Activated CD4-positive, alpha-beta T cell treated with anti-CD3 and anti-CD28 coated beads, Interleukin-2, amount 50 U/mL, for 48 hours (primary cell): ENCODE measurements at places on chromosomes 12 and 14.

- DNase-seq: no peak
These were observed 2.6 kb downstream of the SMIM41 start for GRCh38 chr12:52082026-52082668.

GRCh38 chr12:89980236-89980635 is 271.6 kb upstream of the ATP2B1 start:
- DNase-seq: no peak

GRCh38 chr14:76829013-76829365 is 2.8 kb downstream of the LRRC74A start:
- DNase-seq: no peak

DNA sequence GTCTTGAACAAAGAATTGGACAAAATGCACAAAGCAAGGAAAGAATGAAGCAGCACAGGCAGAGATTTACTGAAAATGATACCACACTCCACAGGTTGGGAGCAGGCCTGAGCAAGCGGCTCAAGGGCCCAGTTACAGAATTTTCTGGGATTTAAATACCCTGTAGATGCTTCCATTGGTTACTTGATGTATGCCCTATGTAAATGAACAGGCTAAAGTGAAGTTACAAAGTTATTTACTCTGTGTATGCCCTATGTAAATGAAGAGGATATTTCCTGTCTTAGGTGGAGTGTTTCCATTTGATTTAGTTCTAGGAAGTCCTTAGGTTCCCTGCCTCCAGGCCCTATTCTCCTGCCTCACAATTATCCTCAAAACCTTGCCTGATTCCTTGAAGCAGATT is 36.6 kb downstream of the TMX1 start:
- no peak for DNase-seq

DNA sequence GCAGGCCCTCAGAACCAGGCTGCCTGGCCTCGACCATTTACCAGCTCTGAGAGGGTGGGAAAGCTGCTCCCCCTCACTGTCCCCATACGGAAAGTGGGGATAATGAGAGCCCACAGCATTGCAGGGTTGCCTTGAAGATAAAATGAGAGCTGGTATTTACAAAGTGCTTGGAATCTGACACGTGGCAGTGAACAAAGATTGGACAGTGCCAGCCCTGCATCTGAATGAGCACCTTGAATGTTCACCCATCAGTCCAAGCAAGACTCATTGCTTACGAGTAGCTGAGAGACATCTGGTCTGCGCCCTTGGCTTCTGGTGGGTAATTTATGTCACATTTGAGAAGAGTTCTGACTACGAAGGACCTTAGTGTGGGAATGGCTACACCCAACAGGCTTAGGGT is 67.5 kb downstream of the CLMN start:
- no peak for DNase-seq

DNA sequence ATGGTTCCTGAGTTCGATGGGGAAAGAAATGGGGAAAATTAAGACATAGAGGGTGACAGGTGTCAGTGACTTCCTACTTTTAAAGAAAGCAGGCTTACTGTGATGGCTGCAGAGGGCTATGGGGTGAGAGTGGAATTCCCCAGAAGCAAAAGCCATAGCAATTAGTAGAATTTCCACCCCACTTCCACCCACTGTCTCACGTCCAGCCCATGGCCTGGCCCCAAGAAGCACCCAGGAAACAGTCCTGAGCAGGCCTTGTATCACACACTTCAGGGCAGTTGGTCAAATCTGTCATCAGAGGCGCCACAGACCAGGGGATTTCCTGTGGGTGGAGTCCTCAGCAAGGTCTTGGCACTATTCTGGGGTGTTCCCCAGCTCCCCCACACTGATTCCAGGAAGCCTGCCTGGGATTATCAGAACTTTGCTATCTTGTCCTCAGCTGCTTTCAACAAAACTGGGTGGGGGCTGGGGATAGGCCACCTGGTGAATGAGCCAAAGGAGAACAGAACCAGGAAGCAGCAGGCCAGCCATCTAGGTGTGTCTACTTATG is 120.1 kb upstream of the CCND2 start:
- peak; percentile 75 for DNase-seq

GRCh38 chr12:102437511-102437910 is 42.9 kb downstream of the IGF1 start:
- DNase-seq: no peak

- no peak for DNase-seq
These were observed 39.5 kb upstream of the YAF2 start for GRCh38 chr12:42277396-42278127.

DNA sequence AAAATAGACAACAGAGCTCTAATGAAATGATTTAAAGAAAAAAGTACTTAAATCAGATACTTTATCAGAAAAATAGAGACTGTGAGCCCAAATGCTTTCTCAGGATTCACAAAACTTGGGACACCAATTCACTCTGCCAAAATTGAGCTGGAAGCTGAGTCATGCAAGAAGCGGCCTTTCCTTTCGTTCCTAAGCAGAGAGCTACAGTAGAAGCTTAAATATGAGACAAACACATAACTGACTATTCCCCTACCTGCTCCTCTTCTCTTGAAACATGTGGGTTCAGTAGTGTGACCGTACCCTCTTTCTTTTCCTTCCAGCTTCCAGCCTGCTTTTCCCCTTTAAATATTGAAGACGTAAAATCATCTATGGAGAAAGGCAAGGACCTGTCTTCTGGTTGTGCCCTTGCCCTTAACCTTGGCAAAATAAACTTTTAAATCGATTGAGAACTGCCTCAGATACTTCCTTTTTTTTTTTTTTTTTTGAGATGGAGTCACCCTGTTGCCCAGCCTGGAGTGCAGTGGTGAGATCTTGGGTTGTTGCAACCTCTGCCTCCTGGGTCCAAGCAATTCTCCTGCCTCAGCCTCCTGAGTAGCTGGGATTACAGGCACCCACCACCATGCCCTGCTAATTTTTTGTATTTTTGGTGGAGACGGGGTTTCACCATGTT is 4.4 kb upstream of the SDS start:
- DNase-seq: no peak

DNA sequence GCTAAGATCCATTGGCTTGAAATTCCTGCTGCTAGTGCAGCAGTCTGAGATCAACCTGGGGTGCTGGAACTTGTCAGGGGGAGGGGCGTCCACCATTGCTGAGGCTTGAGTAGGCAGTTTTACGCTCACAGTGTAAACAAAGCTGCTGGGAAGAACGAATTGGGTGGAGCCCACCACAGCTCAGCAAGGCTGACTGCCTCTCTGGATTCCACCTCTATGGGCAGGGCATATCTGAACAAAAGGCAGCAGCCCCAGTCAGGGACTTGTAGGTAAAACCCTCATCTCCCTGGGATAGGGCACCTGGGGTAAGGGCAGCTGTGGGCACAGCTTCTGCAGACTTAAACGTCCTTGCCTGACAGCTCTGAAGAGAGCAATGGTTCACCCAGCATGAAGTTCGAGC is 191.7 kb downstream of the ALG10B start:
- no peak for DNase-seq

GRCh38 chr12:62533755-62534107 is 67.1 kb downstream of the MON2 start:
- no peak for DNase-seq

GRCh38 chr12:79227091-79227490 is 362.5 kb downstream of the SYT1 start:
- no peak for DNase-seq

DNA sequence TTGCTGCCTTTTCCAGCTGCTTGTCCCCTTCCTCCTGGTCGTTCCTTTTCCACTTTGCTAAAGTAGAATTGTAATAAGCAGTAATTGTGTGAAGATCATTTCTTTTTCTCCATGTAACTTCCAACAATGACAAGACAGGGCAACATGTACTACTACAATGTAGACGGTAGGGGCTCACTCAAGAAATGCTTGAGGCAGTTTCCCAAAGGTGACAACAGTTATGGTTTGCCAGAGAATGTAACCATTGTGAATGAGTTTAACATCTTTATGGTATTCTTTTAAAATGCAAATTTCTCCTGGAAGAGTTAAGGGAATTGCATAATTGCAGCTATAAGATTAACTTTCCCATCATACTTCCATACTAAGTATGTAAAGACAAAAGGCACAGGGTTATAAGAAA is 23.8 kb upstream of the PHLDA1 start:
- DNase-seq: no peak
